ENCODE measurements at places on chromosomes 6 and 20.

DNA sequence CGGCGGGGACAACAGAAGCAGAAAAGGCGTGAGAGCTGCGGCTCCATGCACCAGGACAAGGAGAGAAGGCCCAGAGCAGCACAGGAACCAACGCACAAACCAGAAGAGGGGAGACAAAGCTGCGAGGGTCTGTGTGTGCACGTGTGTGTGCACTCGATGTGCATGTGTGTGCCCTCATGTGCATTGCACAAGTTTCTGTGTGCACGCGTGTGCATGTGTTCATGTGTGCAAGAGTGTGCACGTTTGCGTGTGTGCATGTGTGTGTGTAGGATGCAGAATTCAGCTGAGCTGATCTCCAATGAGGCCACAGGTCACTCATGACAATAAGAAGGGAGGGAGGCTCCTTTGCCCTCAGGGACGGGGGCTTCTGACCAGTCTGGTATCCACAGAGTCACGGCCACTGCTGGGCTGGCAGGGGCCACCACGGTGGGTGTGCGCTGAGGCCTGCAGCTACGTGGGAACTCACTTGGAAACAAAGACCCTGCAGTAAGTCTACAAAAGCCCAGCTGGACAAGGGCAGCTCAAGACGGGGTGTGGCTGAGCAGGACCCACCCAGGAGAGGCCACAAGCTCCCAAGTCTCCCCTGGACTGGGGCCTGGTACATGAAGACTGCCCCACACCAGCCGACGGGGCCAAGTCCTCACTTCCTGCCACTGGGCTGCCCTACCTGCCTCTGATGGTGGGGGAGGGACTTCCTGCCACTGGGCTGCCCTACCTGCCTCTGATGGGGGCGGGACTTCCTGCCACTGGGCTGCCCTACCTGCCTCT is 48.1 kb upstream of the CHRNA4 start:
- DNase-seq: no peak

DNA sequence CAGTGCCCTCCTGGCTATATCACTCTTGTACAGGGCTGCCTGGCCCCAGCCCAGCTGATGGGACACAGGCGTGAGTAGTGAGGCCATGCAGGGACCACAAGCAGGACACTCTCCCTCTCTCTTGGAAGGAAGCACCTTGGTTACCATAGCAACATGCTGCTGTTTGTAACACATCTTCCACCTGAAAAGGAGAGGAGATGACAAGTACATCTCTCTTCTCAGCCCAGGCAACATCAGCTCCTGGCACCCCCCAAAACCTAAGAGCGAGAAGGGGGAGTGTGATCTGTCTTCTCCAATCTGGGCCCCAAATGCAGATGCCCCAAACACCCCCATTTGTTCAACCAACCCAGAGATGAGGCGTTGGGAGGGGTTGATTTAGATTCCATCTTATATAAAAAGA is 49.9 kb downstream of the KCNB1 start:
- DNase-seq: no peak

DNA sequence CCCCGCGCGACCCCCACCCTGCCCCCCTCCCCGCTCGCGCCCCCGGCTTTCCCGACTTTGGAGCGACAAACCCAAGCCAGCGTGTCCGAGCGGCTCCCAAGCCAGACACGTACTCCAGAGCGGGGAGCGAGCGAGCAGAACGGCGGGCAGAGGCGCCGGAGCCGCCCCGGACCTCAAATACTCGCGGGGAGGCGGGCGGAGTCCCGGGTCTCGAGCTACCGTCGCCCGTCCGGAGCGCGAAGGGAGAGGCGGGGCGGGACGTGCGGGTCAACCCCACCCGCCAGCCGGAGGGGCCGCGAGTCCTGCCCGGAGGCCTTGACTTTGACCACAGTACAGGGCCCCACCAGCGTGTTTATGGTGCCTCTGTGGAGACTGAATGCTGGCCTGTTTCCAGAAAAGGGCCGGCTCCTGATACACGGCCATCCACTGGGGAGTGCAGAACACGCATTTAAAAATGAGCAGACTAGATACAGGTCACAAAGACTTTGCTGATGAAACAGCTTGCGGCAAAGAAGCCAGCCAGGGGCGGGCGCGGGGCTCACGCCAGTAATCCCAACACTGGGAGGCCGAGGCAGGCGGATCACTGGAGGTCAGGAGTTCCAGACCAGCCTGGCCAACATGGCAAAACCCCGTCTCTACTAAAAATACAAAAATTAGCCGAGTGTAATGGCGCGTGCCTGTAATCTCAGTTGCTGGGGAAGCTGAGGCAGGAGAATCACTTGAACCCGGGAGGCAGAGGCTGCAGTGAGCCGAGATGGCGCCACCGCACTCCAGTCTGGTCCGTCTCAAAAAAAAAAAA is at the start of gene SERPINB6:
Gene SERPINB6 (minus strand): TSS at position 148 of the 799 bp plus-strand sequence. CDS start 12,235 bp downstream, outside the sequence.
- no peak for DNase-seq

GRCh38 chr6:17768388-17768787 is 61.7 kb upstream of the NUP153 start:
- no peak for DNase-seq

GRCh38 chr6:23371132-23371915 is 754.7 kb upstream of the NRSN1 start:
- DNase-seq: no peak

DNA sequence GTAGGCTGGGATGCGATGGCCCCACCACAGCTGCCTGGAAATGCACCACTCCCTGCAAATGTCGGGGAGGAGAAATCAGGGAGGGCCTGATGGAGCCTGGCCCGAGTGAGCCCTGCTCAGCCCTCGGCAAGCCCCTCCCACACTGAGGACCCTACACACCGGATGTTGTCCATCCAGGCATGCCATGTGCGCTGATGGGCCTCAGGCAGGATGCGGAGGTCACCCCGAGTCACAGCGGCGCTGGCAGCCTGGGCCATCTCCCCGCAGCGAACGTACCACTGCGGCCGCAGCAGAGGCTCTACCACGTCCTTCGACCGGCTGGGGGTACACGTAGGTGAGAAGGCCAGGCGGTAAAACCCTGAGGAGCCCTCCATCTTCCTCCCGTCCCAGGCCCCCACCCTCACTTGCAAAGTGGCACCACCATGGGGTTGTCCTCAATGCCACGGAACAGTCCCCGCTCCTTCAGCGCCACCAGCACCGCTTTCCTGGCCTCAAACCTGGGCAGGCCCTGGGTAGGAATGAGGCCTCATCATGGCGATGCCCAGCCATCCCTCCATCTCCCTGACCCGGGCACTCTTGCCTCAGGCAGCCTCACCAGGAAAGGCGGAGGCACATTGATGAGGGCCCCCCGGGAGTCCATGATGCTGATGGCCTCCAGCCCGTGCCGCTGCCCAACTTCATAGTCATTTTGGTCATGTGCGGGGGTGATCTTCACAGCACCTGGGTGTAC is 5.2 kb upstream of the VWA7 start:
- DNase-seq: no peak

DNA sequence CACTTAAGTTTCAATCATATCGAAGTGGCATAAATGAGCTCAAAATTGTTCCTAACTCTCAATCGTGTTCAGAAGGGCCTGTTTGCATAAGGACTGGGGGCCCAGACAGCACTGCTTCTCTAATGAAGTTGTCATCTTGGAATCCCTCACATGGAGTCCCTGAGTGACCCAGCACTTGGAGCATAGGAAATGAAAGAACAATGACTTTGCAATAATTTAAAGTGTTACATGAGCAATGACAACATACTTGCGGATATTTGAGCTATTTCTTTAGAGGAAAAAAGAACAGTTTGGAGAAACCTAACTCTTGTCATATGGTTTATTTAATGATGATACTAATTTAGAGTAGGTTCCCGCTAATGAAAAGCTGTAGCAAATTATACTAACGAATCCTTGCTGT is 239.9 kb downstream of the TSHZ2 start:
- DNase-seq: no peak

GRCh38 chr6:20693466-20694063 is 159.3 kb downstream of the CDKAL1 start:
- DNase-seq: no peak

Data from epithelial cell of prostate (primary cell).